SK-MEL-5 (cell line): ENCODE measurements at places on chromosomes 13 and 19. TPM values are rescaled to one million over a fixed set of nuclear protein-coding genes. Genes with fewer than 3 reads are reported as not detected.
A peak's percentile ranks its signal among the peaks of the same experiment; 100 is the strongest.

GRCh38 chr19:19205416-19206410 is 2.5 kb upstream of the NR2C2AP start:
- peak; percentile 59 for DNase-seq

GRCh38 chr13:23899555-23899954 is 2.3 kb upstream of the C1QTNF9B start:
- DNase-seq, result peak; percentile 70

- no peak for DNase-seq
Observed at GRCh38 chr19:33804021-33804799, 7.5 kb downstream of the KCTD15 start.

GRCh38 chr13:67033170-67033569 is 197.0 kb downstream of the PCDH9 start:
- DNase-seq, result no peak

DNA sequence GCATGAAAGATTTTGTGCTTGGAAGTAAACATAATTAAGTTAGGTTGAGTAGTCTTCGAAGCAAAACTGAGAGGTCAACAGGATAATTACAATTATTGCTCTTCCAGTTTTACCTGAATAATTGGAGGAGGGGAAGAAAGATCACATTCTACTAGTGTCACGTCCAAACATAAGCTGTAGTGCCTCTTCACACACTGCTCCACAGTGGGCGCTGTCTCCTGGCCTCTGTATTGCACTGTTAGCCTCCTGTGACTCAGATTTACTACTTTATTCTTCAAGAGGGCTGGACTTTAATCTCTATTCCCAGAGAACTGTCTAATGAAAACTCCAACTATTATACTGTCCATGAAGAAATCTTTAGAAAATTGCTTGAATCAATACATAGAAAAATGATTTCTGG is 62.9 kb downstream of the TRPC4 start:
- no peak for DNase-seq

The CEACAM7 gene
- total RNA-seq, result not detected in 2 replicates
